ENCODE measurements at places on chromosomes 5 and 9. TPM values are rescaled to one million over a fixed set of nuclear protein-coding genes. Genes with fewer than 3 reads are reported as not detected.

DNA sequence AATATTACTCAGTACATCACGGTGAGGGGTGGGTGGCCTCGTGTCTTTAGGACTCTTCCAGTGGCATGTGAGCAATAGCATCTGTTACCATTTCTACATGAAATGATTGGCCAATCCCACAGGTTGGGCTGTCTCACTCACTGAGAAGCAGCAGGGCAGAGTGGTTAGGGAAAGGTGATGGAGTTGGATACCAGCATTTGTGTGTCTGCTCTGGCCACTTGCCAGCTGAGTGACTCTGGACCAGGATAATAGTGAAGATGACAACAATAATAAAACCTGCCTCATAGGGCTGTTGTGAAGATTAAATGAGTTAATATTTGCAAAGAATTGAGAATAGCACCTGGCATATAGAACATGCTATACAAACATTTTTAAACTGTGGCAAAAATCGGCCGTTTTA lies 42.0 kb downstream of the IQGAP2 start:
- DNase-seq = no peak

GRCh38 chr5:81420039-81420667 lies 26.2 kb upstream of the ACOT12 start:
- peak; percentile 36 for DNase-seq

DNA sequence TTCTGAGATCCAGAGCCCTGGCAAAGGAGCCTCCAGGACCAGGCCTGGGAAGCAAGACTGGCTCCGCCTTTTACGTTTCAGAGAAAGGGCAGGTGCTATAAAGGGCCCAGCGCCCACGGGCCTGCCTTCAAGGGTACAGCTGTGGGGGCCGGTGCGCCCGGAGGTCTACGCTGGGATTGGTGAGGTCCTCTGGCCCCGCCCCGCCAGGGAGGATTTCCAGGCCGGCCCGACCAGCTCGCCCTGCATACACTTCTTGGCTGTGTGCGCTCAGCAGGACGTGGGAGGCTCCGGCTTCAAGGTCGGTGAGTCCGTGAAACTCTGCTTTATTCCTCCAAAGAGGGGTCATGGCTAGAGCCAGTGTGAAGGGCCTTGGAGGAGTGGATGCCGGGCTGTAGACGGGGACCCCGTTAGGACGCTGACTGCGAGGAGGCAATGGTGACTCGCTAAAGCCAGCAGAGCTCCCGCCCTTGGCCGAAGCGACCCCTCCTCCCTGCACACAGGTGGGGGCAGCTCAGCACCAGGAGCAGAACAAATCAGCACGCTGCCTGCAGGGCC lies at the start of gene CKMT2:
TSS of gene CKMT2 (plus strand) at position 243 of the 555 bp plus-strand sequence. CDS start 17,811 bp downstream, outside the sequence.
- DNase-seq = no peak

- peak; percentile 19 for DNase-seq
Observed at GRCh38 chr5:141359790-141360426, at the start of gene PCDHGB2. PCDHGB2 (plus strand) TSS chr5:141359994; CDS start chr5:141360136, 142 bp downstream.

DNA sequence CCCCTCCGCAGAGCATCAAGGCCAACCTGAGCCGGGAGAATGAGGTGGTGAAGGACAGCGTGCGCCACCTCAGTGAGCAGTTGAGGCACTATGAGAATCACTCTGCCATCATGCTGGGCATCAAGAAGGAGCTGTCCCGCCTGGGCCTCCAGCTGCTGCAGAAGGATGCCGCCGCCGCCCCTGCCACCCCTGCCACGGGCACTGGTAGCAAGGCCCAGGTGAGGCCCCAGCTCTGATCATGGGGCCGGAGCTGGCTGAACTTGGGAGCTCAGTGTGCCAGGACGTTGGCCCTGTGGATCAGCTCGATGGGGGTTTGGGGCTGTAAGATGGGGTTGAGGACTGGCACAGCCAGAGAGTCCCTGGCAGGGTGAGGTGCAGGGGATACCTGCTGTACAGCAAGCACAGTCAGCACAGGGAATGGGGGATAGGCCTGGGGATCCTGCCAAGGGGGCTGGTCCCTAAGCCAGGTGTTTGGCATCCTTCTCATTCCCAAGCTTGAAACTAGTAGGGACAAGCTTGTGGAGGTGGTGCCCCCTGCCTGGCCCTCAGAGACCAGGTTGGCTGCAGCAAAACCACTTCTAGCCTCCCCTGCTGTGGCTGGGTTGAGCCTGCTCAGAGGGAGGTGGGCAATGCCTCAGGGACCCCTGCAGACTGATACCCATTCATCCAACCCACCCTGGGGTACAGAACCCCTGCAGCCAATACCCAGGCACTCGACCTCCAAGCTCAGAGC lies 22.5 kb downstream of the OLFML2A start:
- DNase-seq = no peak

- DNase-seq = no peak
Observed at GRCh38 chr5:37867654-37868053, 27.8 kb upstream of the GDNF start.

DNA sequence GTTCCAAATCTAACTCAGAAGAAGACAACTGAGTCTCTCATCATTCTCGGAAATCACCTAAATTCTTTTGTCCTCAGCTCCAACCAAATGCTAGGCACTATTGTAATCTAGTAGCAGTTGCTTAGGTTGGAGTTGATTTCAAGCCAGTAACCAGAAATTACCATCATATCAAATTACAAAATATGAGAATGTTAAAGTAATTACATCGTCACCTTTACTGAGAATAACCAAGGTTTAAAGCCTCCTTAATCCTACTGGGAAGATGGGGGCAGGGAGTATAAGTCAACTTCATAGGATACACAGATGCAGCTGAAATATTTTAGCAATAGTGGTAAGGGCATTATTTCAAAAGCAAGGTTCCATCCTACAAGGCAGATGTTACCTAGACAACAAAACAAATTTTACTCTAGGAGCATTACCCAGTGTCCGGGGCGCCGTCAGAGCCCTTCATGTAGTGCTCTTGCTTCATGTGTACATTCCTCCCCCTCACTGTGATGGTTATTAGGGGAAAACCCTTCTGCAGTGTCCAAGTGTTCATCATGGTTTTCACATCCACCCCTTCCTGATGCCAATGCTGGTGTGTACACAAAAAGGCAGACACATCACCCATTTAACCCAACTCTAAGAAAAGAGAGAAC lies 19.5 kb downstream of the ERAP1 start:
- DNase-seq = no peak

GRCh38 chr5:122870219-122870856 lies 24.9 kb downstream of the SNX24 start:
- DNase-seq = no peak

Gene HK3
- total RNA-seq = not detected

Gene CCL27
- total RNA-seq = 0.69 TPM

Gene UNC13B
- 6.4 TPM for total RNA-seq

DNA sequence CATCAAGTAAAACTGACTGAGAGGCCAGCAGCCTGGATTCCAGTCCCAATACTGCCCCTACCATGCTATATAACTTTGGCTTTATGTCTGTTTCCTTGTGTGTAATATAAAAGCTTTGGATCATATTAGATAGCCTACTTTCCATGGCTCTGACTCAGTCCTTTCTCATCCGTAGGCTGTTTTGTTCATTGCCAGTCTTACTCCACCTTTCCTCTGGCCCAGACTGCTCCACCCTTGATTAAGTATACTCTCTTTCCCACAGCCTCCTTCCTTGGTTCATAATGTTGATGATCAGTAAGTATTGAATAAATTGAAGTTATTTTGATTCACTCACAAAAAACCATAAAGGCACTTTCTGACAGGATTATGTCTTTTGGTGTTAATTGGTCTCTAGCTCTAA lies 1.5 kb upstream of the MRPS30 start:
- DNase-seq = no peak

DNA sequence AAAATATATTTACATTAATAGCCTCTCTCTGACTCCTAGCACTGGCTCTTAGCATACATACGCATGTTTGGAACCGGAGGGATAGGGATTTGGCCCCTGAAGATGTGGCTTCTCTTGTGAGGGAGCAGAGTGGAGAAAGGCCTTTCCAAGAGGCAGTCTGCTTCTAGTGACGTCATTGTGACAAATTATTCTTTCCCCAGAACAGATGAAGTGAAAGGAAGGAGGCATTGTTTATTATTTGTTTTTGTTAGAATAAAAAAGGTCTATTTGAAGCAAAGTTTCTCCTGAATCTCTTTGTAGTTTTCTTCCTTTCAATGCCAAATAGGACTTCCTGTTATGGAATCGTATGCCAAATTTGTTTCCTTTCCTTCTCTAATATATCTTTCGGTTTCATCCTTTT lies 361.6 kb downstream of the ICE1 start:
- DNase-seq = no peak

- DNase-seq = no peak
Observed at GRCh38 chr5:7364226-7364875, 31.6 kb upstream of the ADCY2 start.

GRCh38 chr9:112535811-112536210 lies 49.2 kb downstream of the KIAA1958 start:
- no peak for DNase-seq

- no peak for DNase-seq
Observed at GRCh38 chr9:36959681-36960574, 74.1 kb downstream of the PAX5 start.

DNA sequence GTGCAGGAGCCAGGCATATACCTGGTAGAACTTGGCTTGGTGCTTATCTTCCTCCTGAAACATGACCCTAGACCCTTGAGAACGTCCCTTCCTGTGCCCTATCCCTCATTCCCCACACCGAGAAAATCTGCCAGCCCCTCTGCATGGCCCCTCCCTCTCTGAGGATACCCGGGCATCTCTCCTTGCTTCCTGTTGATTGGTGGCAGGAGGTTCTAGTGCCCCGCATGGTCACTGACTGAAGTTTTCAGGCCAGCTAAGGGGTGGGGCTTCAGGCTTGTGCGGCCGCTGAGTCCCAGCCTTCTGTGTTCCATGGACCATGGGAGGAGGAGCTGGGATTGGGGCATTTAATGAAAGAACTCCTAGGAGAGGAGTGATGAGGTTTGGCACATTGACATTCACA lies 22.8 kb downstream of the IGIP start:
- no peak for DNase-seq

- peak; percentile 43 for DNase-seq
Observed at GRCh38 chr9:116589392-116590354, 97.4 kb upstream of the TRIM32 start.
